ENCODE measurements at places on chromosomes 13 and 19.
A peak's percentile ranks its signal among the peaks of the same experiment; 100 is the strongest.

DNA sequence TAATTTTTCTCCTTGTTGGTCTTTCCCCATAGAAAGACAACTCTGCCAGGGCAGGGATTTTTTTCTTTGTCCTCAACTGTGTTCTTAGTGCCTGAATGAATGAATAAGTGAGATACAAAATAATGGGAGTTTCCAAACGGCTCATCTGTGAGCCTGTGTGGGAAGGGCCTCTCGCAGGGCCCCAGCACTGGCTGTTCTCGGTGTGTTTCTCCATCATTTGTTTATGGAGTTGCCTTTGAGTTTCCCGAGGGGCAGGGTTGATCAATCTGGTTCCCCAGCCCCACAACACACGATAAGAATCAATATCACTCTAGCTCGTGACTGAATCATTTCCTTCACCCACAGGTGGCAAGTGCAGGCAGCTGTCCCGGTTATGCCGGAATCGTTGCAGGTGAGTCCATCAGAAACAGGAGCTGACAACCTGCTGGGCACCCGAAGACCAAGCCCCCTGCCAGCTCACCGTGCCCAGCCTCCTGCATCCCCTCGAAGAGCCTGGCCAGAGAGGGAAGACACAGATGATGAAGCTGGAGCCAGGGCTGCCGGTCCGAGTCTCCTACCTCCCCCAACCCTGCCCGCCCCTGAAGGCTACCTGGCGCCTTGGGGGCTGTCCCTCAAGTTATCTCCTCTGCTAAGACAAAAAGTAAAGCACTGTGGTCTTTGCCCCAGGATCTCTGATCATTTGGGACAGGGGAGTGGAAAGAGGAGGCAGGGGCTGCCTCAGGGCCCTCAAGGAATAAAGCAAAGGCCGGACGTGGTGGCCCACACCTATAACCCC lies 14.9 kb downstream of the FXYD5 start:
- no peak for DNase-seq

DNA sequence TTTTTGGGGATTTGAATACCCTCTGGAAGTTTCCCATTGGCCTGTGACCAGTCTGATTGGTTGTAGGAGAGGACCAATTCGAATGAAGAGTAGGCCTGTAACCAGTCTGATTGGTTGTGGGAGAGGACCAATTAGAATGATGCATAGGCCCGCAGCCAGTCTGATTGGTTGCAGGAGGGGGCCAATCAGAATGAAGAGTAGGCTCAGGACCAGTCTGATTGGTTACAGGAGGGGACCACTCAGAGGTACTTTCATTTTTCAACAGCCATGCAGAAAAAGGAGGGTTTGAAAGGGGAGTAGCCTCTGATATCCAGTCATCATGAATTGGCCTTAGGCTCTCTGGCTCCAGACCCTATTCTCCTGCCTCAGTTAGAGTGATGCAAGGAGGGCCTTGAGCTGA lies 30.4 kb upstream of the SLC1A5 start:
- DNase-seq: no peak

- DNase-seq: no peak
Measured at GRCh38 chr13:35961461-35962220, 169.5 kb downstream of the DCLK1 start.

- DNase-seq: no peak
Measured at GRCh38 chr13:100824366-100824765, 149.8 kb upstream of the TMTC4 start.

DNA sequence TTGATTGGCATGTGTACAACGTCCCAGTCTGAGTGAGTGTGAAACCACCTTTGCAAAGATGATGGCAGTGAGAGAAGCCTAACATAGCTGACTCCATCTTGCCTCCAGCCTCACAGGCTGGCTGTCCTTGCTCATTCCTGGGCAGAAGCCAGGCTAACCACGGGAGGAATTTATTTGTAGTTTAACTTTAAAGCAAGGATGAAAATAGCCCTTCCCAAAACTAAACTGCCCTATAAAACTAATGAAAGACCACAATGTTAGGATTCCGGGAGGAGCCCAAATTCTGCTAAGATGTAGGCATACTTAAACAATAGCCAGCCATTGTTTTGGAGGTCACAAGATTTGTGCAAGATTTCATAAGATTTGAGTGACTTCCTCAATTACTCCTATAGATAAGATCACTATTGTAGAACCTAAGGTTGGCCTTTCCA lies 96.6 kb upstream of the LSM14A start:
- DNase-seq: no peak

DNA sequence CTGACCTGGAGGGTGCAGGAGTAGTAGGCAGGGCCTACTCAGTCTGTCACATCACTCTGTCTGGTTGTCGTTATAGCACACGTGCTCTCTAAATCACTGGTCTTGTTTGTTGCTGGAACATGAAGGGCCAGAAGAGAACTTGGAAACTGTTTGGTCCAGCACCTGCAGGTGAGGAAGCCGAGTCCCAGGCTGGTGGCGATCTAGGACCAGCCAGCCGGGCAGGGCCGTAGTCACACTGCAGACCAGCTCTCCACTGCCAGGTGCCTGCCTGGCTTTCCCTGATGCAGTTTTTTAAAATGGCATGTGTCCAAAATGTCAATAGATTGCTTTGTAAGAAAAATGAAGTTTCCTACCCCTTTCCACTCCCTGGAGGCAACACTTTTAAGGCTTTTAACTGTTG lies 53.7 kb downstream of the GGACT start:
- no peak for DNase-seq

- DNase-seq: no peak
Measured at GRCh38 chr19:5222821-5223321, 117.7 kb downstream of the PTPRS start.

- DNase-seq: peak; percentile 100
Measured at GRCh38 chr19:44891016-44891882, at the start of gene TOMM40. Gene TOMM40 (plus strand): TSS chr19:44891254. CDS start chr19:44891416, 162 bp downstream.

DNA sequence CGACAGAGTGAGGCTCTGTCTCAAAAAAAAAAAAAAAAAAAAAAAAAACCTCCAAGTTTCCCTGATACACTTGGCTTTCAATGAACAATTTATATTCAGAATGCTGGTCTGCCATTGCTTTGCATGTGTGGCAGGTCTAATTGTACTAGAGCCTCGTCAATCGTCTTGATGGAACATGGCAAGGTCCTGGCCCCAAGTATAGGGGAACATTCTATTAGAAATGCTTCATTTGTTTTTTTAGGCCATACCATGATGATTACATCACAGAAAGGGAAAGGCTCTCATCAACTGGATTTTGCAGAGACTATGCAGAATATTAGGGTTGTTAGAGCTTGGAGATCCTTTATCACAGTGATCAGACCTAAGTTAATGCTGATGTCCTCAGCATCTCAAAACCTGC lies 28.0 kb downstream of the SPRY2 start:
- no peak for DNase-seq

DNA sequence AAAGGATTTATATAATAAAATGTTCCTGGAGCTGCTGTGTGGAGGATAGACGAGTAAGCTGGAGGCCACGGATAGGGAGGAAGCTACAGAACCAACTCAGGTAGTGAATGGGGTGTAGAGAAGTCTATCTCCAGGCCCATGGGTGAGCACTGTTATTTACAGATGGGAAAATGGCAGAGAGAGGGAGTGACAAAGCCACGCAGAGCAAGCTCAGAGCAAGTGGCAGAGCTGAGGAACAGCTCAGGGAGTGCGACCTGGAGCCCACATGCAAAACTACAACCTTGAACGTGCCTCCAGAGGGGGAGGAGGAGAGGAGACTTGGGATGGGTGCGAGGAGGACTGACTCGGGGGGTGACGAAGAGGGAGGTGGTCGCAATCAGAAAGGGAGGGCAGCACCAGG lies 13.4 kb upstream of the RSPH6A start:
- DNase-seq: no peak

DNA sequence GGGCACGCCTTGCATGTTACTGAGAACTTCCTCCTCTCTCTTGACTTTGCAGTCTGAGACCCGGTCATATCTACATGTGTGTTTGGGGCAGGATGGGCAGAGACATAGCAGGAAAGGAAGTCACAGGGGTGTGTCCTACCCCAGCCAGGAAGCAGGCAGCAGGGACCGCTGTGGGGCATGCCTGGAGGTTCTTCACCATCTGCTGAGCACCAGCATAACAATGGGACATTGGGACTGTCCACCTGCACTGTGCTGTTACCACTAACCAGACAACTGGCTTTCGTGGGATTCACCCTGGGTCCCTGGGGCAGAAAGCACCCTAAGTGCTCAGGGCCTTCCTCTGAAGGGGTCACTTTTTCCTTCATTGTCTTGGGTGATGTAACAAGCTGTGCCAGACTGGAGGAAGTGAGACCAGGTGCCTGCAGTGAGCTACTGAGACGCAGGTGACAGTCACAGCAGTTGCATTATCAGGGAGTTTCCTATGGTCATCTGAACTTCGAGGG lies 2.6 kb upstream of the HAUS5 start:
- DNase-seq: no peak

DNA sequence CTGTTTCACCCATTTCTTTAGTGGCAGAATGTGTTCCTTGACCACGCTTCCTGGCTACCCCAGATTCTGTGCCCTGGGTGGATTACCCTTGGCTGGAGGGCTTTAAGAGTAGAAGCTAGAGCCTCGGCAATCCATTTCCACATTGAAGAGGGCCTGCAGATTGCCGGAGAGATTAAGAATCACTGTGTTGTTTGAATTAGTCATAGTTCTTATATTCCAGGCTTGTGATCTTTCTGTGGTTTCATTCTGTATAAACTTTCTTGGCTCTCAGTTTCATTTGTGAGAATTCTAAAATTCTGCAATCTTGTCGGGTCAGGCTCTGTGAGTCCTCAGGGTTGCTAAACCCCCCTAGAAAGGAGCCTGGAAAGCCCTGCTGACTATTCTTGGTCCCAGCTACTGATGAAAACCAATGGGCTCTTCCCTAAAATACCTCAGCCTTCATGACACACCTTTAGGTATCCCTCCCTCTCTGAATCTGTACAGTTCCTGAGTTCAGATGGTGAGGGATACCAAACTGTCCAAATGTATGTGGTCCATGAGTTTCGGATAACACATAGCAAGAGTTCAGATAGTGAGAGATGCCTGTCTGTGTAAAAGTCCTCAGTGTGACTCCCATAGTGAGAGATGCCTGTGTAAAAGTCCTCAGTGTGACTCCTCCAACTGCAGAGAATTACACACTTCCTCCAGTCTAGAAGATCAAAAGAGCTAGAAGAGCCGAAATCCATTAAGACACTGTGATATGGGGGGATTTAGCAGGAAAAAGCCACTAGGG lies 4.3 kb downstream of the PHF11 start:
- DNase-seq: no peak

- no peak for DNase-seq
Measured at GRCh38 chr19:33558856-33559255, 37.3 kb upstream of the PEPD start.

GRCh38 chr19:42134535-42135070 lies 2.4 kb upstream of the POU2F2 start:
- no peak for DNase-seq

- DNase-seq: peak; percentile 28
Measured at GRCh38 chr13:52738719-52739467, 727 bp downstream of the CNMD start.

DNA sequence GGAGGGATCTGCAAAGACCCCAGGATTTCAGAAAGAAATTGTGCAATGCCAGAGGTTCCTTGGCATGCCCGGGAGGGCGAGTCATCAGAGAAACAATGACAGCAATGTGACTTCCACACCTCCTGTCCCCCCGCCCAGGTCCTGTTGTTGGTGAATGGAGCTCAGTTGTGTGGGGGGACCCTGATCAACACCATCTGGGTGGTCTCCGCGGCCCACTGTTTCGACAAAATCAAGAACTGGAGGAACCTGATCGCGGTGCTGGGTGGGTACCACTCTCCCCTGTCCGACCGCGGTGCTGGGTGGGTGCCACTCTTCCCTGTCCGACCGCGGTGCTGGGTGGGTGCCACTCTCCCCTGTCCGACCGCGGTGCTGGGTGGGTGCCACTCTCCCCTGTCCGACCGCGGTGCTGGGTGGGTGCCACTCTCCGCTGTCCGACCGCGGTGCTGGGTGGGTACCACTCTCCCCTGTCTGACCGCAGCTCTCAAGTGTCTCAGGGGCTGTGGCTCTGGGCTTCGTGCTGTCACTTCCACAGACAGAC lies 5.2 kb upstream of the F10 start:
- no peak for DNase-seq

- DNase-seq: no peak
Measured at GRCh38 chr13:41182231-41182630, 12.1 kb downstream of the KBTBD7 start.

DNA sequence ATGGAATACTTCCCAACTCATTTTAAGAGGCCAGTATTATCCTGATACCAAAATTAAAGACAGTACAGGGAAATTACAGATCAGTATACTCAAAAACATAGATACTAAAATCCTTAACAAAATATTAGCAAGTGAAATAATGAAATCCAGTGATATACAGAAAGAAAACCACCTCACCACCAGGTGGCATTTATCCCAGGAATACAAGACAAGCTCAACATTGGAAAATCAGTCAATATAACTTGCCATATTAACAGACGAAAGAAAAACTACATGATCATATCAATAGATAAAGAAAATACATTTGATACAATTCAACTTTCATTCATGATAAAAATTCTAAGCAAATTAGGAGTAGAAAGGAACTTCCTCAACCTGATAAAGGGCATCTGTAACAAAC lies 6.7 kb upstream of the GNA15 start:
- peak; percentile 46 for DNase-seq

- DNase-seq: no peak
Measured at GRCh38 chr19:40621966-40622772, 21.0 kb downstream of the LTBP4 start.

- DNase-seq: peak; percentile 61
Measured at GRCh38 chr19:1650650-1651567, 1.5 kb downstream of the TCF3 start.

GRCh38 chr13:42393573-42394360 lies 121.8 kb downstream of the AKAP11 start:
- no peak for DNase-seq

DNA sequence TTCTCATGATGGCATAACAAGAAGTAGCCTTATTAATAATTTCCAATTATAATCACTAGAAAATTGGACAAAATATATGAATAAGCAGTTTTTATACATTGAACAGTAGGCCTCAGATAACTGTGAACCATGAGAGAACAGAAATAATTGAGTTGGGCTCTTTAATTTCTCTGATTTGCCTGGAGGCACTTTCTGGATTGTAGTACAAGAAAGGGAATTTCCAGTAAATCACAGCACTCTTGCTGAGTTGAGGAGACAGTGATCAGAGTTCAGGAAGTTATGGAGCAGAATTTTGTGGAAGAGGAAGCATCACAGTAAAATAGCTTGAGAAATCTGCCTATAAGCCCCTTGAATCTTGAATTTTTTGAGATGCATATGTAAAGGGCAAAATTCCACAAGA lies 216.2 kb downstream of the MAB21L1 start:
- DNase-seq: no peak

DNA sequence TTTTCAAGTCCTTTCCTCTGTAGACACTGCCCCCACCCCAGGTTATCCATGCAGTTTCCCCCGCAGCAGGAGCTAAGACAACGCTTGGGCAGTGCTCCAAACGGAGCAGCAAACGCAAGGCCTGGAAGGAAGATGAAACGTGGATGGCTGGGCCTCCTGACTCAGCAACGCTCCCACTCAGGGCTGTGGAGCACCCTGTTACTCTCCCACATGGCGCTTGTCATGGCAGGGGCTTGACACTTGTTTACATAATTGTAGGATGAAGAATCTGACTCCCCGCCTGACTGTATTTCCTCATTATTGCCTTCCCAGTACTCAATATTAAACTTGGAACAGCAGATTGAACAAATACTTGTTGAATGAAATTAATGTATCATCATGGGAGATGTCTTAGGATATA lies 799 bp upstream of the C1QTNF9B start:
- DNase-seq: no peak

Data from Kasumi-1 (cell line).